ENCODE measurements at places on chromosomes 1 and 21. TPM values are rescaled to one million over a fixed set of nuclear protein-coding genes. Genes with fewer than 3 reads are reported as not detected.

CNR2 gene
- polyA plus RNA-seq = not detected

KCNE1 gene
- 0.21 TPM for polyA plus RNA-seq

SFT2D2 gene
- 8.3 TPM for polyA plus RNA-seq

RC3H1 gene
- polyA plus RNA-seq = 10.1 TPM

SPRR1A gene
- polyA plus RNA-seq = not detected

LENEP gene
- not detected for polyA plus RNA-seq

Measured in muscle of leg (tissue), 16 donors.